ENCODE measurements at places on chromosomes 1 and 21.

GRCh38 chr1:111704776-111705175 lies 34.4 kb downstream of the INKA2 start:
- DNase-seq = no peak

GRCh38 chr21:28587748-28588147 lies 404.9 kb downstream of the LTN1 start:
- DNase-seq = no peak

DNA sequence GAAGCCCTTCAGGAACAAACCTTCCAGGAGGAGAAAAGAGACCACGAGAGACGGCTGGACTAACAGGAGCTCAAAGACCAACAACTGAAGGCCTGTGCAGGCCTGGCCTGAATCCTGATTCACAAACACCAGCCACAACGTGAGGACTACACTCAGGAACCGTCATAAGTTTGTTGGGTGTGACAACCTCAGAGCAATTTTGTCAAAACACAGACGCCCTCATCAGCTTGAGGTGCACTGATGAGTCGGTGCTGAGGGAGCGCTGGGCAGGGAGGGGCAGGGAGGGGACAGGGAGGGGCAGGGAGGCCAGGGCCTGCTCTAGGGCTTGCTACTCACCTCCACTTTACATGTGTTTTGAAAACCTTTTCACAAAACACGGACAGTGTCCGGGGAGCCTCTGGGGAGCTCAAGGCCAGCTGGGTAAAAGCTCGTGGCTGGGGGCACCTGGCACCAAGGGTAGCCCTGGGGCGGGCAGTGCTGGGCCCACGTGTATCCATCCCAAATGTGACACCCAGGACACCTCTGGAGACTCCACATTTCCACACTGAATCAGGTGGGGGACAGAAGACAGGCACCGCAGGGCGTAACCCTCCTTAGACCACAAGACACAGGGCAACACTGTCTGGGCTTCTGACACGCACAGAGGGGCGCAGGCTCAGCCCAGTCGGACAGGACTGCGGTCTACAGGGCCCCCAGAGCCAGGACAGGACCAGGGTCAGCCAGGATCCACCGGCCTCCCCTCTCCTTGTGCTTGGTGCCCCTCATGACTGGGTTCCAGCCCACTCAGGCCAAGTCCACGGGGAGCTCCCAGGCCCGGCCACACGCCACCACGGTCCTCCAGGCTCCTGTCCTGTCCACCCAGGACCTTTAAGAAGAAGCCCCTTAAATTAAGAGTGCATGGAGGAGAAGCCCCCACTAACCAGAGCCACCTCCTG lies 16.5 kb downstream of the LSS start:
- DNase-seq = no peak

DNA sequence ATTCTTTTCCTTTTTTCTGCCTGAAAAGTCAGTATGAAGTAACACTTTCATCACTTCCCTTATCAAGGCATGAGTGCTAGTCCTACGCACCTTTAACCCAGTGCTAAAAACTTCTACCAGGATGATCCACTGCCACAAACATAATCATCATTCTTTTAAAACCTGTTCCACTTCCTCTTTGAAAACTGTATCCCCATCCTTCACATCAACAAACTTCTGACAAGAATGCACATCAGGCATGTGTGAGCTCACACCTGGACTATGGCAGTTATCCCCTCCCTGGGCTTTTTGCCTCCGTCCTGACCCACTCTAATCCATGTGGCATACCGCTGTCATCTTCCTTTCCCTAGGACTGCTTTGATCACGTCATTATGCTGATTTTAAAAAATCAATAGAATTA lies 70.2 kb downstream of the ESRRG start:
- no peak for DNase-seq

GRCh38 chr1:20431176-20431460 lies 54.9 kb downstream of the CAMK2N1 start:
- DNase-seq = no peak

DNA sequence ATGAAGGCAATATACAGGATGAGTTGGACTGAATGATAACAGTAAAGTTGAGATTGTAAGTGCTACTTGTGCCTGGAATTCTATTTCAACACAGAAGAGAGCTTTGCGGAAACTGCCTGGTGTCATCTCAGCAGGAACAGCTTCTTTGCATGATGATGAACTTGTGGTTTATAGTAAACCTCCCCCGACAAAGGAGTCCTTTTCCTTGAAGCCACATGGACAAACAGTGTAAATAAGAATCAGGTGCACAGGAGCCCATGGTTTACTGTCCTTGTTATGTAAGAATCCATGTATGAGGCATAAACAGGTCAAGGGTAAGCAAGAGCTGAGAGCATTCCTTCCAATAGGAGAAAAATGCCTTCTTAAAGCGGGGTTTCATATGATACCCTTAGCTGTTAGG lies 66.2 kb downstream of the PCNX2 start:
- DNase-seq = no peak

DNA sequence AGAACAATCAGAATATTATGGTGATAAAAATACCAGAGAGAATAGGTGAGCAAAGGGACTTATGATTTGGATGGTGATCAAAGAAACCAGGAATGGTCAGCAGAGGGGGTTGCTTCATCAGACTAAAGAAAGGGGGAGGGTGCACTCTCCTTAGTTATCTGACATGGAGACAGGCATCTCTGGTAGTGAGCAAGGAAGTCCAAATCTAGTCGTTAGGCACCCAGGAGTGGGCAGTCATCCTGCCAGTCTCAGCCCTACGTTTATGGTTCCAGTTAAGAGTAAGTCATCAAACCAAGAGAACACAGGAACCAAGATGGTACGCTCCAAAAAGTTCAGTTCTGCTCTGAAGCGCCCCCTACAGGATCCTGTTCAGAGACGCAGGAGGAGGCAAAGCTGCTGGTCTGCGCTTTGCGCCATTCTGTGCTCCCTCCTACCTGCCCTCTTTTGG lies 28.6 kb downstream of the EBNA1BP2 start:
- no peak for DNase-seq

DNA sequence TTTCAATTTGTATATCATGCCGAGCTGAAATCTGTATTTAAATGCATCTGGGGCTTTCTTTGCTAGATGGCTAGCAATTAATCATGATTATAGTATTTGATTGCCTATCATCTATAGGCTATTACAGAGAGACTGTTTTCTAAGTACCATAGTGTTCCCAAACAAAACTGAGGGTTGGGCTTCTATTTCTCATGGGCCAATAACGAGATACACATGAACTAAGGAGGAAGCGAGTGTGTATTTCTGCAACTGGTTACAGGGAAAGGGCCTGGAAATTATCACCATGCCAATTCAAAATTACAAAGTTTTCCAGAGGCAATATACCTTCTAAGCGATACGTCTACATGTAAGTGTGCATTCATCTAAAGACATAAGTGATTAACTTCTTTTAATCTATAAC lies 744.5 kb upstream of the BRINP3 start:
- DNase-seq = no peak

DNA sequence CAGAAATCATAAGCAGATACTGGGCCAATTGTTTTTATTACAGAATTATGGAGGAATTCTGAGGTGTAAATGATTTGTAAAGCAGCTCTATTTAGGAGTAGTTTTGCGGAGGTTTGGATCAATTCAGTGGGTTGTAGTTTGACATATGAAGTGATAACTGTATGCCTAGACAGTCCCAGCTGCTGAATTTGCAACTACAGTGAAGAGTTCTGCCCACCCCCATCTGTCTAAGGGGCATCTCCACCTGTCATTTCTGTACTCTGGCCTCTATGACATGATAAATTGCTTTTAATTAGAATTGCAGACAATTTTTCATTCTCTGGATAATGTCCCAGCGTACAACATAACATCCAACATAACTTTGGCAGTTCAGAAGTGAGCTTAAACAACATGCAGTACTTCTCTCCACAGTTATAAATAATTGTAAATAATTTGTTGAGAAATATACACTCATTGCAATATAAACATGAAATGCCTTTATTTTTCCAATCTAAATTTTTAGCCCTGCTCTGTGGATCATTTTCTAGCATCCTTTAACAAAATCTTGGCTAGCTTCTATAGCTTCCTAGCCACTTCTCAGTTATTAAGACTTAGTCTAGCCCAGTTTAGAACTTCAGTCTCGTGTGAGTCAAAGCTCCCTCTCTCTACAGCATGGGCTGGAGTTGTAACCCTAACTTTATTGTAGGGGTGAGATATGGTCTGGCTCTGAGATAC lies 52.3 kb downstream of the PDE4B start:
- no peak for DNase-seq

- no peak for DNase-seq
Measured at GRCh38 chr1:230340526-230341161, 85.5 kb downstream of the PGBD5 start.

- no peak for DNase-seq
Measured at GRCh38 chr1:63453232-63453631, 69.8 kb downstream of the ITGB3BP start.

GRCh38 chr1:91502672-91503184 lies 2.1 kb downstream of the CDC7 start:
- no peak for DNase-seq

- no peak for DNase-seq
Measured at GRCh38 chr1:230350208-230350921, 75.8 kb downstream of the PGBD5 start.

DNA sequence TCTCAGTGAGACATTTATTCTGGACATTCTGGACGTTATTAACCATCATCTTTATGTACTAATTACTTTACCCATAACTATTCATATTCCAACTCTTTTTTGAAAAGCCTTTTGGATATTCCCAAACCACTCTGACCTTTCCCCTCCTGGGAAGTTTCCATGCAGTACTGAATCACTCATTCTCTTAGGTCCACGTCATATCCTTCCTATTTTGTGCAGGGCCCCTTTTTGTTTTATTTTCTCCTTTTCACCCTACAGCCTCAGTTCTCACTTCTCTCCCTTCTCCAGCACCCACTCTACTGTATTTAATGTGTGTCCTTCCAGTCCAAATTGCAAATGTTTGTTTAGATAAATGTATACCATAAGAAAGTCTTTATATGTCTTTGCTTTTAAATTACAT lies 16.4 kb upstream of the ATP1A1 start:
- no peak for DNase-seq

DNA sequence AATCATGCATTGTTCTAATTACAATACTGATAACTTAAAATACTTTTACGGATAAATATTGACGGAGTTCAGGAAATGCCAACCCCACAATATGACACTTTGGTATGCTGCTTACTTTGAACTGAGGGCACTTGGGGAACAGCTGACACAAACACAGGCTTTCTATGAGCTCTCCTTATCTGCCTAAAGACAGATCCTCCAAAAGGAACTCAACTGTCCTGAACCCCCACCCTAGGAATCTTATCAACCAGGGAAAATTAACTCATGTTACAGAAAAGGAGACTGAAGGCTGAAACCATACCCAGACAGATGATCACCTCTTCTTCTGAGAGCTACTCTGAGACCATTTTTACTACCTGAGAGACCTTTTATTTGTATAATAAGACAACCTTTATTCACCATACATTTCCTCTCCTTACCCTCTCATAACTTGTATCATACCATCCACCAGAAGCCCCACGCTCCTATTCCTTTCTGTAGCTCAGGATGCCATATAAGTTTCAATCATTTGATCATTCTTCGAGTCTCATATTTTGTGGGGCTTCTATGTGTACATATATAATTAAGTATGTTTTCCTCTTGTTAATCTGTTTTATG lies 239.5 kb downstream of the FAF1 start:
- DNase-seq = no peak

GRCh38 chr1:201136355-201137023 lies 9.5 kb upstream of the ASCL5 start:
- no peak for DNase-seq

- no peak for DNase-seq
Measured at GRCh38 chr1:156500543-156500792, at the start of gene MEF2D. Gene MEF2D (minus strand): TSS chr1:156500775. CDS start chr1:156483292, 17,483 bp downstream.

- DNase-seq = no peak
Measured at GRCh38 chr1:215807911-215808436, 240.9 kb downstream of the KCTD3 start.

GRCh38 chr1:228185641-228185965 lies 20.0 kb downstream of the IBA57 start:
- DNase-seq = no peak

DNA sequence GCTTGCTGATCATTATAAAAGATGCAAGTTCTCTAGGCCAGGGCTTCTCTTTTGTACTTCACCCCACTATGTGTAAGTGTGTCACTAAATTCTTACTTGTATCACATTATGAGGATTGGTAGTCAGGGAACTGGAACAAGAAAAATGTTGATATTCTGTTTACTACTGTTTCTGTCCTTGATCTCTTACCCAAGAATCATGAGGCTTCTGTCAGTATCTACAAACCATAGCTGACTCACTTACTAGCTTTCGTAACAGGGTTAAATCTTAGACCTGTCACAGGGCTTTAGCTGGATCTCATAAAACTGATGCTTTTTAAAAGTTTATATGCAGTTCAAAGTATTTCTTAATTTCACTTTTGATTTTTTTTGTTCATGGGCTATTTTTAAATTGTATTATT lies 681.2 kb downstream of the PLPP3 start:
- no peak for DNase-seq

- no peak for DNase-seq
Measured at GRCh38 chr1:156898161-156898566, 4.6 kb downstream of the PEAR1 start.

- no peak for DNase-seq
Measured at GRCh38 chr1:61332796-61333195, 250.4 kb downstream of the NFIA start.

DNA sequence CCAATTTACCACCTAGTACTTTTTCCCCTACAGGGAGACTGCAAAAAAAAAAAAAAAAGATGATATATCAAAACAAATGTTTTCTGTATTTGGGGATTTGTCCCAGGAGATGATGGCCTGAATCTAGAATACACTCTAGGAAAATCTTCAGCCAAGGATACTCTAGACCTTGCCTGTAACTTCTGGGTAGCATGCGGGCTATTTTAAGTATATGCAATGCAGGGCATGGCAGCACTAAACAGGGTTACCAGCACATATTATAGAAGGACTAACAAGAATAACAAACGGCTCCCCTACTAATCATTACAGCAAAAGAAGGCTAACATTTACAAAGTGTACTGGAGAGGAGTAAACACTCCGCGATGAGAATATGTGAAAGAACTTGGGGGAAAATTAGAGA lies 109.6 kb downstream of the GPATCH2 start:
- no peak for DNase-seq

GRCh38 chr1:78833491-78833890 lies 173.0 kb downstream of the ADGRL4 start:
- DNase-seq = no peak

- DNase-seq = peak; percentile 65
Measured at GRCh38 chr1:234309598-234310459, 63.4 kb upstream of the COA6 start.

- DNase-seq = no peak
Measured at GRCh38 chr1:50522691-50523342, 99.6 kb upstream of the DMRTA2 start.

DNA sequence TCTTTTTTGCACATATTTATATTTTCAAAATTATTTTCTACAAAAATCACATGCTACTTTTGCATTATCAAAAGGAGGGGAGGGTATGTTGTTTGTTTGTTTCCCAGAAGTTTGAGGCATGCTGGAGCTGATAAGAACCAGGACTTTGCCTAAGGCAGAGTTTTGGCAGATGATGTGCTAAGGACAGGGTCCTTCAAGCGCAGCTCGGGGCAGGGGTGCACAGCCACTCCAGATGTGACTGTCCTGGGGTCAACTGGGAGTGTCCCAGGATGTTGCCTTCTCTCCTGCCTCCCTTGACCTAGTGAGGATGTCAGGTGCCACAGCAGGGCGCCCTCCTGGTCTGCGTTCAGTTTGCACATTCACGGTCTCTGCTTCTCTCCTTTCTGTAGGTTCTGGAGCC lies 42.6 kb upstream of the SRRM1 start:
- DNase-seq = no peak

- no peak for DNase-seq
Measured at GRCh38 chr21:32525282-32525681, 60.0 kb downstream of the TCP10L start.

GRCh38 chr1:117883616-117884015 lies 45.8 kb downstream of the GDAP2 start:
- no peak for DNase-seq

Measured in stimulated activated CD4-positive, alpha-beta T cell treated with anti-CD3 and anti-CD28 coated beads, Interleukin-12 subunit alpha, Interleukin-12 subunit beta, amount 100 ng/mL, for 48 hours (primary cell).